Fibroblast of the aortic adventitia (primary cell): ENCODE measurements at places on chromosomes 6 and 20.

DNA sequence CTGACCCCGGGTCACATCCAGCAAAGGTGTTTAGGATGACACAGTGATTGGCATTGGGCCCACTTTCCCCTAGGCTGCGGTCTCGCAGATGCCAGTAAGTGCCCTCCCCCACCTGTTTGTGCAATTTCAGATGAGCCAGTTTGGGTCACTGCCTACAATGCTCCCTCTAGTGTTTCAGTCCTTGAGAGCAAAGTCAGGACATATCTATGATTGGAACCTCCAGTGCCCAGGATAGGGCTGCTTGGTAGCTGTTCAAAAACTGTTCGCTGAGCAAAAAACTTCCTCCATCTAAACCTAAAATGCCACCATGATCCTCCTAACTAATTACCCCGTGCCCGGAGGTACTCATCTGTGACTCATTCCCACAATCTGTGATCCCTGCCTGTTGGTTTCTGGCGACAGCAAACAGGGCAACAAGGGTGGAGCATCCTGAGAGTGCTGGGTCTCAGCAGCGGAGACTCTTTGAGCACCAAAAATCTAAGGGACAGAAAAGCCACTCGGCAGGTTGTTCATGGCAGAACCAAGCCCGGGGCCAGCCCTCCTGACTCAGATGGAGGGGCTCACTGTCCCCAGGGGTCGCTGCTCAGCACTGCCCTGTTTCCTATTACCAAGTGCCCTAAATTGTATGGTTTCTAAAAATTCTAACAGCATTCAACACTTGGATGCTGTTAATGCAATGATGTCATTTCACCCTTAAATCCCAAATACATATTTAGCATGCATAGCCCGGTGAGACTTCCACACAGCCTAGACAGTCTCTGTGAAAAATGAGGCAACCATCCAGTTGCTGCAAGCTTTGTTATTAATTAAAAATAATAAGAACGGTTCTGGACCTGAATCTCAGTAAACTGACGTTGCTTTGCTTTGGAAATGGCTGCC, 5.0 kb downstream of the VSX1 start:
- DNase-seq = no peak

DNA sequence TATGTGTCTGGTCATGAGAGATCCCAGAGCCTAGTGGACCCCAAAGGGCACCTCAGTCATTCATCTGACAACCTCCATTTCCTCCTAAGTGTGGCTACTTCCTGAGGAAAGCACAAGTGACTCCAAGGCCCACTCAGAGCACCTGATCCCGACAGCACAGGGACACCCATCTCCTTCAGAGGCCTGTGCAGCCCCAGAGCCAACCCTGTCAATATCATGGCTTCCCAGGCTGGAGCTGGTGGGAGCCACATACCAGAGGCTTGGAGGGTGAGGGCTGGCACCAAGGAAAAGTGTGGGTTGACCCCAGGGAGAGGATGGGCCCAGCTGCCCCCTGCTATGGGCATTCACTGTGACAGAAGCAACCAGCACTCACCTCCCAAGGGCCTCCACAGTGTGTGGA, 117.3 kb downstream of the PSMB1 start:
- DNase-seq = no peak

- no peak for DNase-seq
Observed at GRCh38 chr20:22496817-22497216, 87.6 kb downstream of the FOXA2 start.

- DNase-seq = no peak
Observed at GRCh38 chr20:17671011-17671410, 11.0 kb downstream of the RRBP1 start.

DNA sequence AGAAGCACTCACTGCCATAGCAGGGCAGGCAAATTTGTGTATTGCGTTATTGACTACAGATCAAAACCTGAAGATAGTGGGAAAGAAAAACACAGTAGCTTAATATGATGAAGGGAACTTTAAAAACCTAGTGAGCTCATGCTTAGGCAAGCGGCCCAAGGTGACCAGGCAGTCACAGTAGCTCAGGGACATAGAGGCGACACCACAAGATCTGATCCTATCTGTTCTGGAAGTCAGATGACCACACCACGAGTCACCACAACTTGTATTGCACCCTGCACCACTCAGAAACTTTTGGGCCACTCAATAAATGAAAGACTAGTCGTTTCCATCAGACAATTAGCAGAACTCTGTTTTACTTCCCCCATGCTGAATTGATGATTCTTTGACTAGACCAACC, 4.9 kb downstream of the CLIC5 start:
- no peak for DNase-seq

- DNase-seq = no peak
Observed at GRCh38 chr20:51419231-51419630, 123.3 kb downstream of the NFATC2 start.
